Stimulated activated CD8-positive, alpha-beta memory T cell treated with anti-CD3 and anti-CD28 coated beads, Interleukin-7, amount 100 ng/mL, for 1 hour (primary cell): ENCODE measurements at places on chromosomes 12 and 14.

DNA sequence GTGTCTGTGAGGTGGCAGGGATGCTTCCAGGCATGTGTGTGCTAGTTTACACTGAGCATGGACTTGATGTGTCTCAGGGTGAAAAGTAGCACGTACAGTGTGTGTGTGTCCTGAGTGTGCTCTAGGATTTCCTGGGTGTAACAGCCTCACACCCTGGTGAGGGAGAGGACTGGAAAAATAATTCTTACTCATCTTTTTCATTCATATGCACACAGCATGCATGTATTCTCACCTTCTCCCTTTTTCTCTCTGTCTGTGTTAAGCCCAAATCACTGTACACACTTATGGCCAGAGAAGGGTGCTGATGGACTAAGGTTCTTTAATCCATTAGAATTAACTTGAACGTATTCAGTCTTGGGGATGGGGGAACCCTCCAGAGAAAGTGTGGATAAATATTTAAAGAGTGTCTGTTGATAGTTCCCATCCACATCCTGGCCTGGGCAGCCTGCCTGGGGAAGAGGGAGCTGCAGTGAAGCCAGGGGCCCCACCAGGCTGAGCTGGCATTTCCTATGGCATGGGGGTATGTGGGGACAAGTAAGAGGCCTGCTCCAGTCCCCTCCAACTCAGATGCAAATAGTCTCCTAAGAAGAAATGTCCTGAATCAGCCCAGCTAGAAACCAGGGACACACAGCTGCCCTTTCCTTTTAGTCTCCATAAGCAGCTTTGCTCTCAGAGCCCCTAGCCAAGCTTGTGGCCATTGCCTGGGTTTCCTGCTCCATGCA is 1.1 kb upstream of the HOXC8 start:
- DNase-seq = no peak

DNA sequence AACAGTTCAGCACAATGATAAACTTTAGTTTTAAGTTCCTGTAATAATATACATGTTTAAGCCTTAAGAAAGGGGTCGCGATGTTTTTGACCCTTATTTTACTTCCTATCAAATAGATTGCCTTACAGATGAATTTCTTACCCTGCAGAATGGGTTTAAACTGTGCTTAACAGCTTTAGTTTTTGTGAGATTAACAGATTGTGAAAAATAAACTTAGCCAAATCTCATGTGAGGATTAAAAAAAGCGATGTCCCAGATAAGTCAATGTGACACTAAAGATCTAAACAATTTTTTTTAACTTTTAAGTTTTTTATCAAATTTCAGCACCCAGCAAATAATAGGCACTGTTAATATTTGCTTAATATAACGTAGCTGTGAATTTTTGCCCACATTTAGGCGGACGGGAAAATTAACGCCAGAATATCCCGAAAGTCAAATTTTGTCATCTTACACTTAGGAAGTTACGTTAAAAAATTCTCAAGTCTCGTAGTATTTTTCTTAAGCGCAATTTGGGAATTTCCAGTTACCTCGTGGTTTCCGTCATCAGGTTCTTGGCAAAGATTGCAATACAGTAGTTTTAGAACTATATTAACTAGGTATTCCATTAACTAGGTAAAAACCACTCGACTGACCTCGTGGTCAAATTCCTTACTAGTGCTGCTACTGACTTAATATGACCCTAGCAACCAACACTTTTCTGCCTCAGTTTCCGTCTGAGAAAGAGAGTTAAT is 1.2 kb downstream of the HNRNPC start:
- no peak for DNase-seq

DNA sequence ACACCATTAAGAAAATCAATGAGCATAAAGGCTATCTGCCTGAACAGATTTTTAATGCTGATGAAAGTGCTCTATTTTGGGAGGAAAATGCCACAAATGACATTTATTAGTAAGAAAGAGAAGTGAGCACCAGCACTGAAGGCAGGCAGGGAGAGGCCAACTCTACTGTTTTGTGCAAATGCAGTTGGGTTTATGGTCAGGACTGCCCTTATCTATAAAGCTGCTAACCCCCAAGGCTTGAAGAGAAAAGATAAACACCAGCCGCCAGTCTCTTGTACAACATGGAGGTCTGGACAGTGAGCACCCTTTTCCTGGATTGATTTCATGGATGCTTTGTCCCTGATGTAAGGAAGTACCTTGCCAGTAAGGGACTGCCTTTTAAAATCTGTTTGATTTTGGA is 246.8 kb upstream of the SFSWAP start:
- DNase-seq = no peak

DNA sequence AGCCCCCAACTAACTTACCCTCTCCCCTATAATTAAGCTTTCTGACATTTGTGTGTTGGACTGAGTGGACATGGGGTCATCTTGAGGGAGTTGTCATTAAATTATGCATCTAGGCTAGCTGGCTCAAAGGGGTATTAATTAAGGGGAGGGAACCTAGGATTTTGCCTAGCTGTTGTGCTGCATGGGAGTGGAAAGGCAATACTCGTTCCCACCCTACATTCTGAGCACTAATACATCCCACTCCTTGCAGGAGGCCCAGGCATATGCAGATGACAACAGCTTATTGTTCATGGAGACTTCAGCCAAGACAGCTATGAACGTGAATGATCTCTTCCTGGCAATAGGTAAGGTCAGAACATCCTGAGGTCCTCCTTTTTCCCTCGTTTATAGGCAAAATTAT is 6.0 kb upstream of the SUOX start:
- no peak for DNase-seq

- DNase-seq = no peak
Measured at GRCh38 chr12:2248901-2249381, 196.2 kb downstream of the CACNA1C start.

GRCh38 chr12:125092108-125092871 is 27.1 kb downstream of the AACS start:
- no peak for DNase-seq

GRCh38 chr12:1920971-1921370 is 2.5 kb upstream of the CACNA2D4 start:
- DNase-seq = no peak

DNA sequence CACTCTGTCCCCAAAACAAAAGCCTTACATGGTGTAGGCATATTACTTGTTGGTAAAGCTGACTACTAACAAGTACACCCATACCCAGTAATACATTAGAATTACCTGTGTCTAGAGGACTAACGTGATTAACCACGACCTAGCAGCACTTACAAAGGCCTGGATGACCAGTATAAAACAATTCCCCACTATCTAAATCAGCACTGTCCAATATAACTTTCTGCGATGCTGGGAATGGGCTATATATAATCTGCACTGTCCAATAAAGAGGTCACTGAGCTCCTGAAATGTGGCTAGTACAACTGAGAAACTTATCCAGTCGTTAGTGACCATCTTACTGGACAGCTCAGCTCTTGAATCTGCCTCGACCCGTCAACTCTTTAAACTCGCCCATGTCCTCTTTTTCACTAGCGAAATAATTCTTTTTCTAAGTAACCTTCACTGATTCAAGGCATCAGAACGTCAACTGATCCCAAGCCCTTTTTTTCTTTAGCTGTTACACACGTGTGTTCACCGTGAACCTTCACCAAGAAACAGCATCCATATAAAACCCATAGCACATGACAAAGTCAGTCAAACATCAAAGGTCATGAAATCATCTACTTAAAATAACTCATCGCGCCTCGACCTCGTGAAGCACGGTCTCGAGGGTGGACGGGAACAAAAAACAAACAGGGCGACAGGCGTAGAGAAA is 905 bp upstream of the CIPC start:
- DNase-seq = no peak

- DNase-seq = no peak
Measured at GRCh38 chr12:62716866-62717525, 218.0 kb downstream of the PPM1H start.

DNA sequence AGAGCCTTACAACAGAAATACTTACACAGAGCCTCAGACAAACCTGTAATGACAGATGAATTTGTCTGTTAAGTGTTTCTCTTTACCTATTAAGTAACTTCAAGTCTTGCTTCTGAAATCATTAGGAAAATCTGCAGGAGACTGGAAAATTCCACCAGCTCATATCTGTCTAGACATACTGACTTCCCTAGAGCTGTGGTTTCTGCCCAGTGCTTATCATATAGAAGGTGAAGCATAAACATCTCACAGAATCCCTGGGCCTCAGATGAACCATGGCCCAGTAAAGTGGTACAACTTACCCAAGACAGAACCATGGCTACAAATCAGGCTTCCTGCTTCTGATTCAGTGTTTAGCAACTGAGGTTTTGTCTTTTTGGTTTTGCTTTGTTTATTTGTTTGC is 91.6 kb downstream of the EGLN3 start:
- DNase-seq = no peak

- no peak for DNase-seq
Measured at GRCh38 chr14:50396631-50397389, at the start of gene CDKL1. Gene CDKL1 (minus strand): TSS chr14:50396881. CDS start chr14:50395868, 1,013 bp downstream.

GRCh38 chr14:72686101-72686500 is 207.8 kb downstream of the DPF3 start:
- no peak for DNase-seq

DNA sequence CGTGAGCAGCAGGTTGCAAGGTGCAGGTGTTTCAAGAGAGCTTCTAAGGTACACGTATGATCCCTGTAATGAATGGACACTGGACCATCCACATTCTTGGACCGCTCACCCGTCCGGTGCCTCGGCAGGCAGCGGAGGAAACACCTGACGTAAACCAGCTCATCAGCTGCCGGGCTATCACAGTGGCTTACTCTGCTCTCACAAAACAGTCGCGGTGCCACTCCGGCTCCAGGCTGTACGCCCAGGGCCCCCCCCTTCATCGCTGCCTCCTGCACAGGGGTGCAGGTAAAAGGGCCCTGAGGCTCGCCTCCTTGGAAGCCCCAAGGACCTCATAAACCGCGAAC is 436 bp downstream of the VPS33A start:
- peak; percentile 7 for DNase-seq

- DNase-seq = no peak
Measured at GRCh38 chr12:62396750-62397149, 69.9 kb upstream of the MON2 start.

DNA sequence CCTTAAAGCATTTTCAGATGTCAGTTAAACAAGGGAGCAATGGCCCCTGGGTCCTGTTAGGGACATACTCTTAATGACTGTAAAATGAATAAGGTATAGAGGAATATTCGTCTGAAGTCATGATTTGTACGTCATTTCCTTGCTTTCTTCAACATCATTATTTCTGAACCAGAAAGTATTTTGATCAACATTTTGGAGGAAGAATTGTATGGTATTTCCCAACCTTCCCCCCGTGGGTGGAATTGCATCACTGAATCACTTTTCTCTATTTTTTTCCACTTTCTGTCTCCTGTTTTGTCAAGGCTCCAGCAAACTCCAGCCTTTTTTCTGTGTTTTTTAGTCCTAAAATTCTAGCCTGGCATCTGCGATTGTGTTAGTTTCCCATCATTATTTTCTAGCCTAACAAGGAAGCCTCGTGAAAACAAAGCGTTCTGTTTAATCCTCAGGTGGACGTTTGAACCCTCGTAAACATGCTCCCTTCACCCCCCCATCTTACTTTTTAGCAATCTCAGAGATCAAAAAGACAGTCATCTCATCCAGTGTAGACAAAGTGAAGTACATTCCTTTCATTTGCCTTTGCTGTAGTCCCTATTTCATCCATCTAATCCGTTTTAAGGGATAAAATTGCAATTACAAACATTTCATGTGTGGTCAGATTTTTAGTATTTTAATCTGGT is 62.3 kb downstream of the ETV6 start:
- no peak for DNase-seq

DNA sequence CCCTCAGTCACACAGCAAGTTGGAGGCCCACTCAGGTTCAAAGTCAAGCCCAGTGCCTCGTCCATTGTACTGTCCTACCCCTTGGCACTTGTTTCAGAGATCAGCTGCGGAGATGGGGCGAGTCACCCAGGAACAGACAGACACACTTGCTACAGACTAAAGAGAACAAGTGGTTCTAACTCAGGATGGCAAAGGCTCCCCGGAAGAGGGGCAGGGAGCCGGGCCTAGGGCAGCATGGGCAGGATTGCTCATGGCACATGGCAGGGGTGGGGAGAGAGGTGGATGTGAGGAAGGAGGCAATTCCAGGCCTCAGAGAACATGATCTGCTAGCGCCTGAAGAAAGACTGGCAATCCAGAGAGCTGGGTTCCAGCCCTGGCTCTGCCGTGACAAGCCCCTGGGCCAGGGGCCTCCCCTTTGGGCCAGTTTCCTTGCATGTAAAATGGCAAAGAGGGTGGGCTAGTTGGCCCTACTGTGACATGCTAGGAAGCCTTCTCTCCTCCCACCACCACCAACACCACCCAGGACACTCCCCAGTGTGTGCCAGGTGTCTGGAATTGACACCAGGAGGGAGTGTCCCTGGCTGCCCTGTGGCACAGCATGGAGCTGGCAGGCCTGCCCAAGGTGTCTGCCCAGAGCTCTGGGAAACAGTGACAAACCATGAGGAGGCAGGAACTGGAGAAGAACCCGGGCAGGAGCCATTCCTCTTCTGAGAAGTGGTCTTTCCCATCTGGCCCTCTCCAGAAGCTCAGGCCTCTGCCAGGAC is 24.0 kb upstream of the IRF2BPL start:
- DNase-seq = no peak

DNA sequence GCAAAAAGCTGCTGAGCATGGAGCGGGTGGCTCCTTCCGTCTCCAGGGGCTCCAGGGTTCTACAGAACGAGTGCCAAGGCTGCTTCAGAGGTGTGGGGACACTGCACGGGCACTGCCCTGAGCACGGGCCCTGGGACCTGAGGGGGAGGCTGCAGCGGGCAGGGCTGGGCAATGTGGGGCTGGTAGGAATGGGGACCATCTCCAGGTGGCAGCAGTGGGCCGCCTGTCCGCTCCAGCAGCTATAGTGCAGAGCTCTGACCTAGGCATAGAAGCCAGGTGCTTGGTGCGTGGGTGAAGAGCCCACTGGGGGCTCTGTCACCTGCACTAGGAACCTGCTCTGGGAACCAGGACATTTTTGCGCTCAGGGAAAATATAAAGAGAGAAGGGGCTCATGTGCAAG is 22.3 kb downstream of the HDAC7 start:
- no peak for DNase-seq

DNA sequence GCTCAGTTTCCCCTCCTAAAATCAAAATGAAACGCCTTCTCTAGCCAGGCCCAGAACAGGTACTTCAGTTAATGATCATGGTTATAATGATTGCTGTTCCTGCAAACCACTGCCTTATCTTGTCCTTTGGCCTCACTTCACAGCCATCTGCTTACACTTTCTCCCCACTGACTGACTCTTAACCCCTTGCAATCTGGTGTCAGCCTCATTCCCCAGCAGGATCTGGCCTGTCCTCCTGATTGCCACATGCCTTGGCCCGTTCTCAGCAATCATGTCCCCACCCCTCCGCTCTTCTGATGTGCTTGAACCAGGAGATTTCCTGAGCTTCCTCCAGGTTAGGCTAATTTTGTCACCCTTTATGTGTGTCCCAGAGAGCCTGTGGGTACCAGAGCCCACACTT is 64.5 kb downstream of the KCNA1 start:
- DNase-seq = no peak

DNA sequence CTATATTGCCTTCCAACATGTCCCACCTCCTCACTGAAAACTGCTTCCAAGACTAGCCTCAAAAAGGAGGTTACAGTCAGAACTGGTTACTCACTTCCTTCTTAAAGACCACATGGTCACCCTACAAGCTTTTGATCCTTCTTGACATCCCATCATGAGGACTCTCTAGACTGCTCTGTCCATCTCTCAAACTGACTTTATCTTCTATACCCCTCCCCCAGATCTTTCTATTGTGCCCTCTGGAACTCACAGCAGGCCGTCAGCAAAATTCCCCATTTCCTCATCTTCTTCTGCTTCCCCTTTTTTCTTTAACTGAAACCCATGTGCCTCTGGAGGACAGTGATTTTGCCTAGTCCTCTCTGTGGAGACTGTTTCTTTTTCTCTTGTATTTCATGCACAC is 18.1 kb upstream of the IGF1 start:
- DNase-seq = no peak

GRCh38 chr14:28001002-28001401 is 765.6 kb upstream of the FOXG1 start:
- no peak for DNase-seq
